M059J (cell line): ENCODE measurements at places on chromosomes 3 and 15. TPM values are rescaled to one million over a fixed set of nuclear protein-coding genes. Genes with fewer than 3 reads are reported as not detected.

Gene SPINK8
- not detected in 2 replicates for total RNA-seq

Gene SLC28A1
- total RNA-seq = not detected in 2 replicates

Gene WDR72
- not detected in 2 replicates for total RNA-seq

Gene MKRN2OS
- total RNA-seq = not detected in 2 replicates

Gene MAP6D1
- 0.30 and 0.64 TPM in 2 replicates for total RNA-seq

- DNase-seq = no peak
Observed at GRCh38 chr3:175378348-175378747, 519.2 kb downstream of the NAALADL2 start.

DNA sequence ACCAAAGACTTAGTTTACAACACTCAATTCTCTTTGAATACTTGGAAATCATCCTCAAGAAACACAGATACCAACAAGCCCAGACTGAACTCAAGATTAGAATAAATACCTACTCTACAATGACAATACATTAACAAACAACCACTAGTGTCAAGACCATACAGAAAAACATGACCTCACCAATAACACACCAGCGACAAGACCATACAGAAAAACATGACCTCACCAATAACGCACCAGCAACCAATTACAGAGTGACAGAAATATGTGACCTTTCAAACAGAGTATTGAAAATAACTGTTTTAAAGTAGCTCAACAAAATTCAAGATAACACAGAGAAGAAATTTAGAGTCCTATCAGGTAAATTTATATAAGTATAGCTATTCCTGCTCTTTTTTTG lies 876.0 kb downstream of the EPHA3 start:
- DNase-seq = no peak

DNA sequence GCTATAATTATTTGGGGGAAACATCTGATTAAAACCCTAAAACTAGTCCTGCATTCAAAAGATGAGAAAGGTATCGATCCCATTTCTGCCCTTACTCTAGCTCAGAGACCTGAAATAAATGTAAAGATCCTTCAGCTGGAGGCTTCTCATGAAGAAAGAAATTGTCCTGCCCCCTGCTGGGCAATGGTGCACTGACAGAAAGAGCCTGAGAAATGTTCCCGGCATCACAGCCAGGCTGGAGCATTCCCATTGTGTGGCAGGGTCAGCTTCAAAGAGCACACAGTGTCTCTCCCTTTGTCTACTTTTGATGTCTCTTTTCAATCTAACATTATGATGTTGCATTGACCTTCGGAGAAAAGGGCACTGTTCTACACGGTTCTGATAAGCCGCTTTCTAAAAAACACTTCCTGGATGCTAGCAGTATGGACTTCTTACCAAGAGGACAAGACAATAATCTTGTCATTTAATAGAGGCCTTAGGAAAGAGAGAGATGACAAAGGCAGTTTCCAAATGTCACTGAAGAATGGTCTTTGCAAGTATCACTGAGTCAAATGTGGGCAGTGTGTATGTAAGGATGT lies 287.5 kb downstream of the MAGI1 start:
- DNase-seq = peak; percentile 5

GRCh38 chr15:91783451-91783850 lies 70.1 kb upstream of the SLCO3A1 start:
- DNase-seq = no peak

DNA sequence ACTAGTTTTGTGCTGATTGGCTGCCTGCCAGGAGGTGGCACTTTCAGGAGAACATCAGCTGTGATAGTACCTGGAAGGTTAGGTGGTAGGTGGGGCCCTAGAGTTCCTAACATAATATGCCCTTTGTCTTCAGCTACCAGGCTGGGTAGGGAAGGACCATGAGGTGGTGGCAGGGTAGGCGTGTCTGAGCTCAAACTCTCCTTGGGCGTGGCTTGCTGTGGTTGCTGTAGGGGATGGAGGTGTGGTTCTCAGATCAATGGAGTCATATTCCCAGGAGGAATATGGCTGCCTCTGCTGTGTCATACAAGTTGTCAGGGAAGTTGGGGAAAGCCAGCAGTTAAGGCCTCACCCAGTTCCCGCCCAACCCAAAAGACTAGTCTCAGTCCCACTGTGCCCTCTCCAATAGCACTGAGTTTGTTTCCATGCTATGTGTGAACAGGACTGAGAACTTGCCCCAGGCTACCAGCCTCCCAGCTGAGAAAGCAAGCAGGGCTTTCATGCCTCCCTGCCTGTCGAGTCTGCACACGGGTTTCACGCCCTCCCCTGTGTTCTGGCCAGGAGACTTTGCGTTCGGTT lies 107.7 kb downstream of the CHCHD4 start:
- peak; percentile 29 for DNase-seq

- DNase-seq = no peak
Observed at GRCh38 chr3:119795849-119796248, 13.9 kb downstream of the NR1I2 start.

- peak; percentile 55 for DNase-seq
Observed at GRCh38 chr15:57213862-57214261, 162.4 kb upstream of the CGNL1 start.

DNA sequence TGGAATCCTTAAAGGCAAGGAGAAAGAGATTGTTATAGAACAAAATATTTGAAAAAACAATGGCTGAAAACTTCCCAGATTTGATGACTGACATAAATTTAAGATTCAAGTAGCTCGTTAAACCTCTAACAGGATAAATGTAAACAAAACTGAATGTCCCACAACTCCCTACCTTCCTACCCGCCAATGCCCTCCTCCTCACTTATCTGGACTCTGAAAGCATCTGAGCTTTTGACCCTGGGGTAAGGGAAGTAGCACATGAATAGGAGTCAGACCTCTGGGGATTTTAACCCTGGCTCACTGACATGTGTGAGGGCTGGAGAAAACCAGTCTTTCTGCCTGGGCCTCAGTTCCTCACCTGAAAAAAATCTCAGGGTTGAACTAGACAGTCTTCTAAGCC lies 26.9 kb downstream of the CYP19A1 start:
- DNase-seq = no peak

DNA sequence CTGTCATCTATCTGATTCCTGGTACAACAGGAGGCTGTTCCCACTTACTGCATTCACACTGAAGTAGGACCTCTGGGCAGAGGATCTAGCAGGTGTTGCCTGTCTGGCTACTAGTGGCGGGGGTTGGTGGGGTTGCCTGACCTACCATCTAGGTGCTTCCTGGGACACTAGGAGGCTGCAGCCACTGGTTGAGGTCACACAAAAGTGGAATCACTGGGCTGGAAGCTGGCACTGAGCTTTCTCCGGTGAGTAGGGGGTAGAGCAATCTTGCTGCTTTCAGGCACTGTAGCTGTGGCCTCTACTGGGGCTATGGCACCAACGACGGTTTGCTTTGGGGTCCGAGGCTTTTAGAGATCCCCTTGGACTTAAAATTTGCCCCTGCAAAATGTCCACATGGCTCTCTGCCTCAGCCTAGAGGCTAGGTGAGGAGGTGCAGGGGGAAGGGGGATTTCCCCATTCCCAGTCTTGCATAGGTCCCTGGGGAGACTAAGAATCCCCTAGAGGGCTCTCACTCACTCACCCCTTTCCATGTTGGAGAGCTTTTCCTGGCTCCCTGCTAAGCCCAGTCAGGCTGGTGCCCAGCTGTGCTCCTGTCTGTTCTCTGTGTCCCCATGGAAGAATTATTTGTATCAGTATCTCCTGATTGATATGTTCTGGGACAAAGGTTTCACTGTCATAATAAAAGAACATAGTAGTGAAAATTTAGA lies 397.7 kb upstream of the EPHA6 start:
- DNase-seq = no peak

DNA sequence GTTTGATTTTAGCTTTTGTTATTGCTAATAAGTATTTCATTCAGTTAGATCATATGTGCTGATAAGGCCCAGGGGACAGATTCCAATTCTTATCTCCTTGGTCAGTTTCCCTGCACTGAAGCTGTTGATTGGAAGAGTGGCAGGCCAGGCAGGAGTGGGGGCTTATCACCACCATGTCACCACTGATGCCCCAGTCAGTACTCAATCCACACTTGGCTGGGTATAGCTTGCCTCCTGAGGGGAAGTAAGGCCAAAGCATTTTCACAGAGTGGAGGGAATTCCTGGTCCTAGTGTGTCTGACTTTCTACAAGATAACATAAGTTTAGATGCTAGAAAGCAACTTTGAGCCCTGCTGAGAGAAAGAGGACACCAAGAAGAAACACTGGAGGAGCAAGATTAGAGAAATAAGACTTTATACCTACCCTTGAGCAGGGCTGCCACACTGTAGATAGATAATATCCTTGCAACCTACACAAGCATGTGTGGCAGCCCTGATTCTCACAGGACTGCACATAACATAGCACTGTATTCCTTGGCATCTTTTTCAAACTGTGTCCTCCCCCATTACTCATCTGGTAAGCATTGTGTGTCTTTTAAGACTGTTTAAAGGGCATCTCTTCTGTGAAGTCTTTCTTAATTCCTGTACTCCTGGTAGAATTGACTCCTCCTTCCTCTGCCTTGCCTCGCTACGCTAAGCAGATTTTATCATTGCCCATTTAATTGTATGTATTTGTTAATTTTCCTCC lies 24.3 kb downstream of the OXNAD1 start:
- no peak for DNase-seq

DNA sequence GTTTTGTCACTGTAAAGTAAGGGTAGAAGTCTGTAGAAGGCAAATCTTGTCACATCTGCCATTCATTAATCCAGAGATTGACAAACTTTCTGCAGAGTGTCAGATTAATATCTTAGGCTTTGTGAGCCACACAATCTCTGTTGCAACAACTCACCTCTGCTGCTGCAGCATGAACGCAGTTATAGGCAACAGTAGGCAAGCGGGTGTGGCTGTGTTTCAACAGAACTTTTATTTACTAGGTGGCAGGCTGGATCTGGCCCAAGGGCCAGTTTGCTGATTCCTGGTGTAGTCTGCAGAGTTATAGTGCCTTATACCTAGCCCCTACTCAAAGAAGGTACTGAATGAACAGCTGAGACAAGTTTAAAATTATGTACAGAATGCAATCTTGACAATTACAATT lies 396.7 kb downstream of the FOXP1 start:
- no peak for DNase-seq

- DNase-seq = peak; percentile 88
Observed at GRCh38 chr15:51982013-51982769, 10.6 kb upstream of the LEO1 start.

- DNase-seq = peak; percentile 2
Observed at GRCh38 chr3:80338366-80338765, 570.6 kb upstream of the ROBO1 start.

GRCh38 chr3:156952011-156952410 lies 125.9 kb downstream of the LEKR1 start:
- no peak for DNase-seq

- DNase-seq = no peak
Observed at GRCh38 chr3:48521635-48522034, 17.7 kb upstream of the SHISA5 start.

- no peak for DNase-seq
Observed at GRCh38 chr3:182220471-182220870, 508.7 kb downstream of the SOX2 start.

DNA sequence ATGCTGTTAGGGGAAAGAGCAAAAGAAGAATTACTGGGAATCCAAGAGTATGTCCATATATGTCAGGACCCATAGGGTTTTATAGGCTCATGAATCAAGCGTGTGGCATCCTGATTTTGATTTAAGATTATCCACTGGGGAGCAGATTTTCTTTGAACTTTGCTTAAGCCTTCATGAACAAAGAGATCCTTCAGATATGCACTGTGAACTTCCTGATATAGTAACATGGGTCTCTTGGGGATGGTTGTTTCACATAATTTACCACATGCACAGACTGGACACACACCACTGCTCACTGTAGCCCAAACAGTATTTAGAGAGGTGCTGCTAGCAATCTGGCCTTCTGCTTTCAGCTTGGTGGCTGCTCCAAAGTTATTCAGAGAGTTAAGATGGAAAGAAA lies 200.9 kb upstream of the ZPLD1 start:
- DNase-seq = peak; percentile 38

DNA sequence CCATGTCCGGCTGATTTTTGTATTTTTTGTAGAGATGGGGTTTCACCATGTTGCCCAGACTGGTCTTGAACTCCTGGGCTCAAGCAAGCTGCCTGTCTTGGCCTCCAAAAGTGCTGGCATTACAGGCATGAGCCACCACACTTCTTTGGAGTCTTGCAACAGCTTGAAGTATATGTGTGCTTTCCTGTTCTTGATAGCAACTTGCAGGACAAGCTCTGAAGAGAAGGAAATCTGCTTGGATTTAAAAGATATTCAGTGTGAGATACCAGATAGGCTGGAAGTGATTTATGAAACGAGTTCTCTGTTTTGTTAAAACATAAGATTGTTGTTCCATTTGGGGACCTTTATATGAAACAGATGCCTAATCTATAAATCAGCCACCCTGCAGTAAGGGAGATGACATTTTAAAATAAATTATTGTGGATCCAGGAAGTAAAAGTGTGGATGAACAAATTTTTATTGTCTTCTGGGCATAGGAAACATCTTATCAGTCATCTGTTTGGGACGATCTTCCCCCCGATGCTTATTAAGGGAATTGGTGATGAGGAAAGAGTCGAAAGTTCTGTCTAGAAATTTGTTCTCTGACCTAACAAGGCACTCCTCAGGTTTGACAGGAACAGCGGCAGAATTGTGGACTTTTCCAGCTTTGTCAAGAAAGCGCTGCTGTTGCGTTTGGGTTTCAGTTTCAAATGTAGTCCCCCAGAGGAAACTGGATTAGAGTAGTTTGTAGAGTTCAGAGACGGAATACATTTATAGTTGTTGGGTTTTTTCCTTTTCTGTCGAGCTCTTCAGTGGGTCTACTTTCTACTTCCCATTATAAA lies 53.7 kb upstream of the MAGI1 start:
- DNase-seq = no peak

GRCh38 chr3:126083511-126083912 lies 412 bp downstream of the SLC41A3 start:
- peak; percentile 63 for DNase-seq

DNA sequence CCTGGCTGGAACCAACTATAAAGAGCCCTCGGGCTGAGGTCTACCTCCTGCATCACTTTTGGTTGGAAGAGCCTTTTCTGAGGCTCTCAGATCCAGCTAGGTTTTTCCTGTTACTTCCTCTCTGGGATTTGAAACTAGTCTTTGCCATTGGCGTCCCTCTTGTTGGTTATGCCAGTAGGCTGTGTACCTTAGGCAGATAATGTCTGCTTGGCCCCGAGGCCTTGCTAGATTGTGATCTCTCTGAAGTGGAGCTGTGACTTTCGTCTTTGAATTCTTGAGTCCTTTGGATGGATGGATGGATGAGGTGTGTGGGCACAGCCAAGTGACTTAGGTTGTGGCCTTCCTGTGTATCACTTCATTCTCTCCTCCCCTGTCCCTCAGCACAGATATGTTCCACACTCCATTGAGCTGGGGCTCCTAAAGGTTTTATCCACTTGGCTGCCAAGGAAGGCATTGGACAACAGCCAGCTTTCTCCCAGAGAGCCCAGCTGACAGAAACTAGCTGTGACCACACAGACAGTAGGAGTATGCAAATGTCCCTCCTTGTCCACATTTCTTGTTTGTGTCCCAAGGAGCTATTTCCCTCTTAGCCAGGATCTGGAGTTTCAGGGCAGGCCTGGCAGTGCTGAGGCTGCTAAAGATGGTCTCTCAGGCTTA lies 7.9 kb upstream of the DNAJC17 start:
- DNase-seq = peak; percentile 48
